ENCODE measurements at places on chromosomes 6 and 20.

DNA sequence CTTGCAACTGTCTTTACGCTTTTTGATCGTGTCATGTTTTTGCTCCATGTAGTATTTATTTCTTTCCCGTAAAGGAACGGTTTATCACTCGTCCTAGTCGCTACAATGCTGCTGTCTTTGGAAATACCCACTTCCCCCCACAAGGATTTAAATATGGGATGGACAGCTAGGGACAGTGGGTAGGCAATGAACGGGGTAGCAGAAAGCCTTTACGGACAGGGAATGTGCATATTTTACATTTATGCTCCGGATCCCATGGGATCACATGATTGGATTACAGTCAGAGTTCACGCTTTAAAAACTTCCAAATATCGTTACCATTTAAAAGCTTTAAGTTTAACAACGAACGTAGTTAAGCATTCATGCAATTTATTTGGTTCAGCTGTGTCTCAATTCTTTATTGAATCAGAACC lies 1.2 kb downstream of the HIVEP1 start:
- DNase-seq = no peak

GRCh38 chr6:154218301-154218700 lies 138.3 kb downstream of the IPCEF1 start:
- DNase-seq = no peak

DNA sequence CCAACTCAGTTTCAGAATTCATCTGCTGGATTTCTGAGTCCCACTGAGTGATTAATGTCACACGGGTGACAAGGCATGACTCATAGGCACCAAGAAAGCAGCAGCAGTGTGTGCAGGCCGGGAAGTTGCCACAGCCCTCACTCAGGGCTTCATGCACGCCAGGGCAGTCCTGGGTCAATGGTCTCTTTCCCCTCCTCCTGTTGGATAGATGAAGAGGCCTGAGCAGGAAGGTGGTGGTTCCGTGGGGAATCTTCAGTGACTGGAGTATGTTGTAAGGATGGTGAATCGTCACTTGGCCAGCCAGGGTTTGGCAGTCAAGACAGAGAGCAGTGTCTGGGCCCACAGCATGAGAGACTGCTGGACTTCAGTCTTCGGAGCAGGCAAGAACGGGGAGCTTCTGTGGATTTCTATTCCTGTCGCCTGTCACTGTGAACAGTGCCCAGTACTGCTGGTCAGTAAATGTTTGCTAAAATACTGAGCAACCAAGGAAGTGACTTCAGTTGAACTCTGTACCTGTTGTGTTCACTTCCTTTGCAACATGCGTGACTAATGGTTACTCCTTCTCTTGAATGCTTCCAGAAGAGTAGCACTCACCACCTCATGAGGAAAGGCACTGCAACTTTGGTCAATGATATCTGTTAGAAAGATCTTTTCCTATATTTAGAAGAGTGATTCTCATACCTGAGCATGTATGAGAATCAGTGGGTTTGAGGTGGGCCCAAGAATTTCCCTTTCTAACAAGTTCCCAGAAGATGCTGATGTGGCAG lies 62.0 kb upstream of the CD93 start:
- DNase-seq = no peak

- DNase-seq = no peak
Observed at GRCh38 chr6:44304282-44305199, 8.6 kb downstream of the AARS2 start.

GRCh38 chr6:32529697-32530430 lies at the start of gene HLA-DRB5:
TSS of gene HLA-DRB5 (minus strand) at chr6:32530287. CDS start at chr6:32530224, 63 bp downstream.
- DNase-seq = no peak

GRCh38 chr20:60055740-60056139 lies 97.5 kb downstream of the CDH26 start:
- peak; percentile 32 for DNase-seq

DNA sequence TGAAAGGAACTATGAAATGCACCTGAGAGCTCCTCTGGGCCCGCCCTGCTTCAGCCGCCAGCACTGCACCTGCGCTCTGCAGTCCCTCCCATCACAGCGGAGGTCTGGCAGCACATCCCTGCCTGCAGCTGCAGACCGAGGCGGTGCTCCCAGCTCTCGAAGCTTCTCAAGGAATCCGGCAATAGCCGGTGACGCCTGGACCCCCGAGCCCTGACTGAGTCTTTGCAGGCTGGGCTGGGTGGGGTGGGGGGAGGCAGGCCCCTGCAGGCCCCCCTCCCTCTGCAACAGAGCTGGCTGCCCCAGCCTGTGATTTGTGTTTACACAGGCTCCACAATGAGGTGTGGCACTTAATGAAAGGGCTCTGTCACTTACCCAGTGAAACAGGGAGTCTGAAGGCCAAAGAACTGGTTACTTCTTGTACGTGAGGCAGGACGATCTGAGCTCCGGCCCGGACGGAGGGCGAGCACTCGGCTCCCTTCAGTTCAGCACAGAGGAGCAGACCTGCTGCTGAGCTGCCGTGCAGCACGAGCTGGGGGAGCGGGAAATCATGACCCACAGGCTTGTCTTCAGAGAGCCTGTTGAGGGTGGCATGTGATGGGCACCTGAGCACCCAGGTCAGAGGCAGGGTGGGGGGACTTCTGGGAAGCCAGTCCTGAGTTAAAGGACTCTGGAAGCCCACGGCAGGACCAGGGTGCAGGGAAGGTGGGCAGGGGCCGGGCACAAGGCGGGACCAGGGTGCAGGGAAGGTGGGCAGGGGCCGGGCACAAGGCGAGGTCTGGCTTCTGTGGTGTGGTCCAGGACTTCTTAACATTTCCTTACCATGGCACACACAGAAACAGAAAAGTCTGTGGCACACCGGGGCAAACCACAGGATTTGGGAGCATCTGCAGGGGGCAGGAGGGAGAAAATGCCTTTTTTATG lies 192.3 kb upstream of the THBS2 start:
- no peak for DNase-seq

DNA sequence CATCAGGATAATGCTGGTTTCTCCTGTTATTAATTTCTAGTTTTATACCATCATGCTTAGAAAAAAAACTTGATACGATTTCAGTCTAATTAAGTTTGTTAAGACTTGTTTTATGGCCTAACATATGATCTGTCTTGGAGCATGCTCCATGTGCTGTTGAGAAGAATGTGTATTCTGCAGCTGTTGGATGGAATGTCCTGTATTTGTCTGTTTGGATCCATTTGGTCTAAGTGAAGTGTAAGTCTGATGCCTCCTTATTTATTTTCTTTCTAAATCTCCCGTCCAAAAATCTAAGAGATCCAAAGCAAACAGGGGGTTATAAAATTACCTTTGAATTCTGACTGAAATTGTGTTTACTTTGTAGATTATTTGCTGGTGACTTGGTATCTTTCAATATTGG lies 30.0 kb upstream of the PRND start:
- no peak for DNase-seq

GRCh38 chr6:27547157-27548075 lies 74.5 kb upstream of the ZNF184 start:
- no peak for DNase-seq

- DNase-seq = no peak
Observed at GRCh38 chr6:157877573-157878438, 54.8 kb downstream of the SNX9 start.

GRCh38 chr6:33414592-33415271 lies 3.2 kb downstream of the CUTA start:
- no peak for DNase-seq

GRCh38 chr6:1029141-1029540 lies 282.8 kb upstream of the FOXQ1 start:
- no peak for DNase-seq

GRCh38 chr6:44771647-44772415 lies 384.3 kb downstream of the CDC5L start:
- DNase-seq = no peak

- DNase-seq = no peak
Observed at GRCh38 chr6:127272576-127272975, 5.9 kb downstream of the RNF146 start.

DNA sequence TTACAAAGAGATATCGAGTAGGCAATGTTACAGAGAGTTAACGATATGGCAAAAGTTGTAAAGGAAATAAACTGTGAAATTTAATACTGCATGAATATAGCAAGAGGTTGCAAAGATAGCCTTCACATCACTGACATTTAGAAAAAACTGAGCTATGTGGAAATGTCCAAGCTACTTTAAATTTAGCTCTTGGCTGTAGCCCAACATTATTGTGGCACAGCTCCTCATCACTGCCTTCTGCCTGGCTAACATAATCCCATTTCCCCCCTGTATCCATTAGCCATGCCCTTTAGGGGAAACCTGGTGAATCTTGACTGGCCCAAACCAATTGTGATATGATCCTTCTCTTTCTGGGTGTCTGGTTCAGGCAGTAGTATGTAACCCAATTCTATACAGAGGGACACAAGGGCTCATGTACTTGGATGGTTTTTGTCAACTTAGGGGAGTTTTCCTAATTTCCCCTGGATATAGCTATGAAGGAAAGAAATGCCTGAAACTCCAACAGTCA lies 115.4 kb downstream of the PFDN4 start:
- DNase-seq = no peak

DNA sequence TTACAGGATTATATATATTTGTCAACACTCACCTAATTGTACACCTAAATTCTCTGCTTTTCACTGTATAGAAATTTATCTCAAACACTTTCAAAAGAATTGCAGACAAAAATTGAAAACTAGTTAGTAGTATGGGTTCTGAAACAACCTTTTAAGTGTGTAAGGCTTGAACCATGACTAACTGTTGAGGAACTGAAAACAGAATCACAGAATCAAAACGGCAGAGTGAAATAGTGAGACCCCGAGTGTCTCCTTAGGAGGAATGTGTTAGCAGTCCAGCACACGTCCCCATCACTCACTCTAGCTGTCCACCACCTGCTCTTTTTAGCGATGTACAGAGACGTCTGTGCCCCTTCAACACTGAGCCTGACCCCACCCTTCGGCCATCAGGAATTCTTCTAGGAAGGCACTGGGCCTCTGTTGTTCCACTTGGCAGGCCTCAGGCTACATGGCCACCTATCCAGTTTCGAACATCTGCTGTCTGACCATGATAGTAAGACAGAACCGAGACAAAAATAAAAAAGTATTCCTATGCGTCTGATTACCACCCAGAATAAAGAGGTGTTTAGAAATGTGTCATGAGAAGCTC lies 227.4 kb downstream of the C6orf118 start:
- no peak for DNase-seq

DNA sequence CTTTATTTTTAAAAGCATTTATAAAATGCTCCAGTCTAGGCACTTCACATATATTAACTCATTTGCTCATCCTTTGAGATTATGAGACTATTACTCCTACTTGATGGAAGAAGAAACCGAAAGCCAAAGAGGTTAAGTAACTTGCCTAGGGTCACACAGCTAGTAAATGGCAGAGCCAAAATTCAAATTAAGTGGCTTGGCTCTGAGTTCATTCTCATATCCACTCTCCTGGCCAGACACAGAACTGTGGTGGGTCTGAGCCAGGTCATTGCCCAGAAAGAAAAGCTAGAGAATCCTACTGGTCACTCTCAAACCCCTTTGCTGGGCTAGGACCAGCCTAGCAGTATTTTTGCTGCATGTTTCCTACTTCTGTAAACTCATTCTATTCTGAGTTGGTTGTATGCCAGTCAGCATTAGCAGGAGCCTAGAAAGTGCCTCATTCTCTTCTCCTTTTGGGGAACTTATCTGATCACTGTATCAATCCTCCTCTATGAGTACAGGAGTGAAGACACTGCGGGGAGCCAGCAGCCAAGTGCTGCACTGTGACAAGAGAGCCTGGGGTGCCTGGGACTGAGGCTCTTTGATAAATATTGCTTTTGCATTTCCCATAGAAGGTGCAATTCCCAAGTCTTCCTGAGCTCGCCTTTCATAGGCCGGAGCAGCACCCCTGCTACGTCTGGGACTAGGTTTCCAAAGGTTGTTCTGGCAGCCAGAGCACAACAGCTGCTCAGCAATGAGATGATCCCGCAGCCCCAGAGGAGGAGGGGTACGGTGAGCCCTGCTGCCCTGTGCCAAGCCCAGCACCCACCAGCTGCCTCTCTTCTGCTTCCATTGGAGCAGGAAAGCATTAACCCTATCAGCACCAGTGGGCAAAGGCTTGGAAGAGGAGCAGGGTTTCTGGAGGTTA lies 728.3 kb downstream of the MAFB start:
- no peak for DNase-seq

GRCh38 chr6:133198725-133199124 lies 42.4 kb upstream of the EYA4 start:
- no peak for DNase-seq

GRCh38 chr6:137216106-137216505 lies 3.1 kb downstream of the IFNGR1 start:
- no peak for DNase-seq

- no peak for DNase-seq
Observed at GRCh38 chr6:85449818-85450759, at the start of gene NT5E. TSS of gene NT5E (plus strand) at chr6:85450083. CDS start at chr6:85450140, 57 bp downstream.

- DNase-seq = no peak
Observed at GRCh38 chr20:44650771-44651433, 597 bp downstream of the ADA start.

DNA sequence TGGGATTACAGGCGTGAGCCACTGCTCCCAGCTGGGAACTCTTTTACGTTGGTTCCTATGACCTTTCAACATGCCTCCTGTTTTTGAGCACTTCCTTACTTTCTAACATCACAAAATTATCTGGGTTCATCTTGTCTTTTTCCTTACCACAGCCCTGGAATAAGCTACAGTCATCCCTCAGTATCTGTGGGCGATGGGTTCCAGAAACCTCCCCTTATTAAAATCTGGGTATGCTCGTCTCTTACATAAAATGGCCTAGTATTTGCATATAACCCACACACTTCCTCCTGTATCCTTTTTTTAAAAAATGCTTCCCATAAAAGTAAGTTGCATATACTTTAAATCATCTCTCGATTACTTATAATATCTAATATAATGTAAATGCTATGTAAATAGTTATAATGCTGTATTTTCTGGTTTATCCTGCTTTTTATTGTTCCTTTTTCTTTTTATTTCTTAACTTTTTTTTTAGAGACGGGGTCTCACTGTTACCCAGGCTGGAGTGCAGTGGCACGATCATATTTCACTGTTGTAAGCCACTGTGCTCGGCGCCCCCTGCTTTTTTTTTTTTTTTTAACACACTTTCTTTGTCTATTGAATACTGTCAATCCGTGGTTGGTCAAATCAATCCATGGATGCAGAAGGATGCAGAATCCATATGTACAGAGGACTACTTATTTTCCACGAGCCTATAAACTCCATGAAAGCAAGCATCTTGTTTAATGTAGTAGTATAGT lies 9.2 kb downstream of the RPF2 start:
- no peak for DNase-seq

DNA sequence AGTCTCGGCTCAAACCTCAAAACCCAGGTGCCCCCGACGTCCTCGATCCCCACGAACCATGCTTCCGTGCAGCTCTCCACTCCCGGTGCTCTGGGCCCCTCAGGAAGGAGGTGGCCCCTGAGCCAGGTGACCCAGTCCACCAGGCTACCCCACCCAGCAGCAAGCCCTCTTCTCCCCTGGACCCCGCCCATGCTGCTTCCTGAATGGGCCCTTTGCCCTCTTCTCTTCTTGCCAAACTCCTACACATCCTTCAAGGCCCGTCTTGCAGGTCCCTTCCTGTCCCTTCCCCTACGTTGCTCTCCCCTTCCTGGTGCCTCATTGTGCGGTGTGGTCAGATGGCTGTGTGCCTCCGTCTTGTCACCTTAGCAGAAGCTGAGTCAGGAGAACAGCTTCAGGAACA lies 3.4 kb upstream of the GATA5 start:
- DNase-seq = no peak
